ENCODE measurements at places on chromosomes 3 and 15. TPM values are rescaled to one million over a fixed set of nuclear protein-coding genes. Genes with fewer than 3 reads are reported as not detected.

The SPTSSB gene
- total RNA-seq, result not detected

The EFL1 gene
- total RNA-seq, result 26.4 TPM

The CKMT1B gene
- total RNA-seq, result not detected

The CYP1A2 gene
- not detected for total RNA-seq

The STRC gene
- 0.36 TPM for total RNA-seq

The TRPM1 gene
- not detected for total RNA-seq

The GOLGA8H gene
- total RNA-seq, result not detected

The SV2B gene
- 0.18 TPM for total RNA-seq

The AADACL2 gene
- total RNA-seq, result not detected

The CPN2 gene
- not detected for total RNA-seq

The CISH gene
- 398 TPM for total RNA-seq

The LRRN1 gene
- total RNA-seq, result 1.9 TPM

The LTF gene
- not detected for total RNA-seq

The RASL12 gene
- total RNA-seq, result not detected

Data from activated naive CD4-positive, alpha-beta T cell treated with anti-CD3 and anti-CD28 coated beads, Interleukin-2, amount 10 ng/mL, durations not matched to agents 5 hours and 36 hours (primary cell).